Epithelial cell of proximal tubule (primary cell): ENCODE measurements at places on chromosomes 5 and 9. TPM values are rescaled to one million over a fixed set of nuclear protein-coding genes. Genes with fewer than 3 reads are reported as not detected.

The ST8SIA4 gene
- total RNA-seq: 0.12 and 0.72 TPM in 2 replicates

The HAVCR2 gene
- total RNA-seq: 0.12 TPM in 1 of 2 replicates, not detected in the other

The GLRA1 gene
- not detected in 2 replicates for total RNA-seq

The ZNF462 gene
- total RNA-seq: 8.8 and 22.1 TPM in 2 replicates

The FOXD4L4 gene
- not detected in 2 replicates for total RNA-seq

The PCDHGC3 gene
- total RNA-seq: 9.8 and 23.2 TPM in 2 replicates

The ARHGEF28 gene
- total RNA-seq: 58.2 and 72.1 TPM in 2 replicates

The TAF11L13 gene
- total RNA-seq: not detected in 2 replicates

The NR5A1 gene
- total RNA-seq: not detected in 2 replicates

The IFNA16 gene
- total RNA-seq: not detected in 2 replicates

The MARVELD2 gene
- 12.6 and 13.1 TPM in 2 replicates for total RNA-seq

The NTNG2 gene
- total RNA-seq: 0.07 TPM in 1 of 2 replicates, not detected in the other

The QRFP gene
- total RNA-seq: not detected in 2 replicates

The IFNB1 gene
- total RNA-seq: not detected in 2 replicates

The SCAI gene
- total RNA-seq: 2.1 and 4.3 TPM in 2 replicates

The OTULINL gene
- total RNA-seq: 1.8 and 4.3 TPM in 2 replicates

The ZFP37 gene
- total RNA-seq: 0.58 and 0.94 TPM in 2 replicates

The MYMK gene
- total RNA-seq: not detected in 2 replicates

The PAPPA gene
- total RNA-seq: 2.5 TPM in 2 replicates

The ZNF354C gene
- total RNA-seq: 2.4 and 3.1 TPM in 2 replicates

The PCDHGA2 gene
- 0.23 and 0.72 TPM in 2 replicates for total RNA-seq

The SMIM33 gene
- total RNA-seq: not detected in 2 replicates

The CTXN3 gene
- total RNA-seq: not detected in 2 replicates

The BSPRY gene
- 8.8 and 15.2 TPM in 2 replicates for total RNA-seq

The SV2C gene
- total RNA-seq: not detected in 2 replicates

The CCDC171 gene
- total RNA-seq: 0.92 and 0.94 TPM in 2 replicates

The FAF2 gene
- 32.9 and 35.7 TPM in 2 replicates for total RNA-seq

The FGD3 gene
- 0.14 and 0.58 TPM in 2 replicates for total RNA-seq

The SLC46A2 gene
- total RNA-seq: not detected in 2 replicates

The SERF1A gene
- total RNA-seq: 9.6 and 14.6 TPM in 2 replicates

The FLT4 gene
- 0.29 and 3.8 TPM in 2 replicates for total RNA-seq

The AFAP1L1 gene
- total RNA-seq: 17.2 and 27.2 TPM in 2 replicates

The DAB2IP gene
- 11.6 and 23.8 TPM in 2 replicates for total RNA-seq

The NUTM2G gene
- total RNA-seq: not detected in 2 replicates
